Cardiac muscle cell (in vitro differentiated cells and primary cell): ENCODE measurements at places on chromosomes 6 and 20.

DNA sequence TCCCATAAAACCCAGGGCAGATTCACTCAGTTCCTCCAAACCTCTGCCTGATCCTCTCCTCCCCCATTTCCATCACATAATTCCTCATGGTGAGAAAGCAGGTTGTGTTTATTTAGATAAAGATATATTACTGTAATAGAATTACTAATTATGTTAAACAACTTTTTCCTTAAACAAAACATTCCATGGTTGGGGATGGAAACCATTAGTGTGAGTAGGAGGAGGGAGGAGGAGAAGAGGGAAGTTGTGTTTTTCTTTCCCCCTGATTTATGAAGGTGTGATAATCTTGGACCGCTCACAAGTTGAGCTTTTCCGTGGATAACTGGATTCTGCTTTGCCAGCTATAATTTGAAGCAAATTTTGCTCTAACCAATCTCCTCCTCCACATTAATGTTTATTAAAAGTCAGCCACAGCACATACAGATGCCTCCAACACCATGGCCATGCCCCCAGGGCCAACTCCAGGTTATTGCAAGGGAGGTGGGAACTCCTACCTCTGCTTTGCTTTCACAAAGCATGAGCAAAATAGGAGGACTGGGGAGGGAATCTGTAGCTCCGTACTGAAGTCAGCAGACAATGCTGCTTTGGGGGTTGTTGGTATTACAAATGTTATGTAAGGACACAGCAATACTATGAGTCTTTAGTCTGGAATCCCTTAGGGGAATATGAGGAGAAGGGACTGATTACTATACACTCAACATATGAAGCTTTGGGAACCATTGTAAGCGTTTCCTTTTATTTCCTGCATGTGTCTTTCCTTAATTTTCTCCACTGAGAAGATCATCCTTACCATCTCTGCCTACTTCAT, 542.0 kb downstream of the DHX35 start:
- H3K27ac ChIP-seq: no peak overlapping the region
- no peak for DNase-seq
- no peak overlapping the region for H3K4me3 ChIP-seq
- H3K27me3 ChIP-seq: no peaks in the 10 kb centered on the region
- no peaks in the 10 kb centered on the region for H3K36me3 ChIP-seq

DNA sequence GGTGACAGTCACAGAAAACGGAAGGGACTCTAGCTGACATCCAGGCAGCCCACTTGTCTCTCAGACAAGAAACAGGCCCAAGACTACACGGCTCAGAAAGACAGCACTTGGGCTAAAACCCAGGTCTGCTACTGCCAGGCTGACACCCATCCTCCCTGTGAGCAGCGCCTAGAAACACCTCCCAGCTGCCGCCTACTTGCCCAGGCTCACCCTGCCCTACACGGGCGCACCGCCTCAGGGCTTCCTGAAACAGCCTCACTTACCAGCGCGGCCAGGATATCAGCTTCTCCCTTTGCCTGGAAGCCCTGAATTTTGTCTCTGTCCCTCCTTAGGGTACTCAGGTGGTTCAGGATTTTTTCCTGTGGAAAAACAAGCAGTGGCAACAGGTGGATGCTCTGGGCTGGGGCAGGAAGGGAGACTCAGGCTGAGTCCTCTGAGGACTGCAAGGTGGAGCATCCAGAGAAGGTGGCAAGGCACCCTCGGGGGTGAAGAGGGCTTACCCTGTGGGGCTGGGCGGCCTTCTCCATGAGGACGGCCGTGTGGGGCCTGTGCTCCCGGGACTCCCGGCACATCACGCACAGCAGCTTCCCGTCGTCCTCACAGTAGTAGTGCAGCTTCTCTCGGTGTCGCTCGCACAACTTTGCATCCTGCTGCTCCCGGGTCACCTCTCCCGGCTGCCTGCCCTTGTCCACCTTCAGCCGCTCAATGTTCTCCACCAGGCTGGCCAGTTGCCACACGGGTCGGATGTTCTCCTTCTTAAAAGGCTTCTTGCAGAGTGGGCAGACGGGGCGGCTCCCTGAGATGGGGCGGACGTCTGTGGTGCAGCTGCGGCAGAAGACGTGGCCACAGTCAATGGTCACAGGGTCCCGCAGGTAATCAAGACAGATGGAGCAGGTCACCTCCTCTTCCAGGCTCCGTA, 14.8 kb downstream of the TRIM26 start:
- peaks cover 4% of the 10 kb centered on the region for H3K36me3 ChIP-seq
- no peaks in the 10 kb centered on the region for H3K4me1 ChIP-seq
- no peak overlapping the region for H3K27ac ChIP-seq
- DNase-seq: no peak

DNA sequence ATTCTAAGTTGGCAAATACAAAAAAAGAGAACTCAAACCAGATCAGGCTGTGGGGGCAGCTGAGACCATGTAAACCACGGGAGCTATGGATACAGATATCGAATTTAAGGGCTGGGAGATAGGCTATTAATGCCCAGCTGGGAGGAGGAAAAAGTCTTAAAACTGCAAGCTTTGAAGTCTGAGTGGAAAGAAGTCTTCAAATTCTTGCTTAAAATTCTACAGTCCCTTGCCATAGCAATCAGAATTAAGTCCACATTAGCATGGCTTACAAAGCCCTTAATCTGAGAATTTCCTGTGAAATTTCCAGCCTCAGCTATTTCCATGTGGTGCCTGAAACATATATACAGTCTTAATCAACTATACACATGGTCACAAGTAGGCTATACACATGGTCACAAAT, 465.0 kb upstream of the HSF2 start:
- no peaks in the 10 kb centered on the region for H3K27me3 ChIP-seq
- no peak overlapping the region for H3K27ac ChIP-seq
- DNase-seq: no peak
- no peak overlapping the region for H3K4me3 ChIP-seq
- peaks cover 8% of the 10 kb centered on the region for H3K4me1 ChIP-seq
- H3K36me3 ChIP-seq: no peaks in the 10 kb centered on the region

DNA sequence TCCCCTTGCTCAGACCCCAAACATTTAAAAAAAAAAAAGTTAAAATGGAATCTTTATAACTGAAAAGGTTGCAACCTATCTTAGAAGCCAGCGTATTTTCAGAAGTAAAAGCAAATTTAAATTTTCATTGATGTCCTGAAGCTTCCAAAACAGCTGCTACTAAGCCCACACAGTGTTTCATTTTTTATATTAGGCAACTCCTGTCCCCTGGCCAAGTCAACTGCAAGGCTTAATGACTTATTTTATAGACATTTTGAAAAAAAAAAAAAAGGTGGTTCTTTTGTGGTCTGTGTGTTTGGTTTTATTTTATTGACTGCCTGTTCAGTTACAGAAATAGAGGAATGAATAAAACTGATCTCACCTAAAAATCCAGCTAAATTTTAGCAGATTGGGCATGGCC, 13.0 kb downstream of the CFAP61 start:
- H3K27me3 ChIP-seq: peaks cover 3% of the 10 kb centered on the region
- H3K36me3 ChIP-seq: no peaks in the 10 kb centered on the region
- no peak for DNase-seq
- H3K4me3 ChIP-seq: no peak overlapping the region

DNA sequence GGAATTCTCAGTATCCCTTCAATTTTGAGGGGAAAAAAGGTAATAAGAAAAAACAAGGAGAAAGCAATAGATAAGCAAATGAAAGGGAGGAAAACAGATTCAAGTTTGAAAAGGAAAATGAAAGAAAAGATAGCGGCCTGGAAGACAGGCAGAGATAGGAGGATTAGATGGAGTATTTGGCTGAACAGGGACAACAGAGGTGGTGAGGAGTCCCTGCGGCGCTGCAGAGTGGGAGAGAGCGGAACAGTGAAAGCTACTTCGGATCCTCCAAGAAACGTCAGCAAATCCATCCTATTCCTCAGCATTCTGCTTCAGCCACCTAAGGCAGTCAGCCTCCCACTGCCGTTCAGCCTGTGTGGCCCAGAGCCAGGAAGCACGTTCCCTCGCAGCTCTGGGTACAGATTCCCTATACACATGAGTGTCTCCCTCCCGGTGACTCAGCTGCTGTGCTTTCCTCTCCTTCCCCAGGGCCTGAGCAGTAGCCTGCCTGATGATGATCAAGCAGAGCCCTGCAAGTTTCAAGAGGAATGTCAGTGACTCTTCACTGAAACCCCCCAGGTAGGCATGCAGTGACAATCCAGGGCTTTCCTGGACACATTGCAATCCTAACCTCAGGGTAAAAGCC, 43.4 kb upstream of the CDYL start:
- no peaks in the 10 kb centered on the region for H3K27me3 ChIP-seq
- peak; percentile 61 for DNase-seq
- H3K4me1 ChIP-seq: peaks cover 7% of the 10 kb centered on the region
- H3K36me3 ChIP-seq: no peaks in the 10 kb centered on the region
- no peak overlapping the region for H3K27ac ChIP-seq
- no peak overlapping the region for H3K4me3 ChIP-seq

DNA sequence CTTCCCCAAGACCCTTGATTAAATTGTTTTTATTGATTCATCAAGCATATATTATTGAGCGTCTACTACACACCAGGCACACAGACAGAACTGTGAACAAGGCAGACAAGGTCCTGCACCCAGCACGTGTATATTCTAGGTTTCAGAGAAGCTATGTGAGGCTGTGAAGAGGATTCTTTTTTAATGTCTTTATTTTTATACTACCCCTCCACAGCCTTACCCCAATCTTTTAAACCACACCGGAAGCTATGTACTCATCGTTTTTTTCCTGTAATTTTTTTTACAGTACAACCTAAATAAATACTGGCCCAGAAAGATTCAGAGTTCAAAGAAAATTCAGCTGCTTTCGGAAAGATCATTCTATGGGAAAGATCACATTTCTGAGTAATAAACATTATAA, 10.0 kb downstream of the SGK1 start:
- no peak for DNase-seq
- no peak overlapping the region for H3K27ac ChIP-seq

GRCh38 chr6:159493231-159493897, 199.7 kb downstream of the SOD2 start:
- no peak overlapping the region for H3K27ac ChIP-seq
- no peak overlapping the region for H3K4me3 ChIP-seq
- no peaks in the 10 kb centered on the region for H3K4me1 ChIP-seq
- H3K27me3 ChIP-seq: no peaks in the 10 kb centered on the region
- DNase-seq: no peak
- no peaks in the 10 kb centered on the region for H3K36me3 ChIP-seq

DNA sequence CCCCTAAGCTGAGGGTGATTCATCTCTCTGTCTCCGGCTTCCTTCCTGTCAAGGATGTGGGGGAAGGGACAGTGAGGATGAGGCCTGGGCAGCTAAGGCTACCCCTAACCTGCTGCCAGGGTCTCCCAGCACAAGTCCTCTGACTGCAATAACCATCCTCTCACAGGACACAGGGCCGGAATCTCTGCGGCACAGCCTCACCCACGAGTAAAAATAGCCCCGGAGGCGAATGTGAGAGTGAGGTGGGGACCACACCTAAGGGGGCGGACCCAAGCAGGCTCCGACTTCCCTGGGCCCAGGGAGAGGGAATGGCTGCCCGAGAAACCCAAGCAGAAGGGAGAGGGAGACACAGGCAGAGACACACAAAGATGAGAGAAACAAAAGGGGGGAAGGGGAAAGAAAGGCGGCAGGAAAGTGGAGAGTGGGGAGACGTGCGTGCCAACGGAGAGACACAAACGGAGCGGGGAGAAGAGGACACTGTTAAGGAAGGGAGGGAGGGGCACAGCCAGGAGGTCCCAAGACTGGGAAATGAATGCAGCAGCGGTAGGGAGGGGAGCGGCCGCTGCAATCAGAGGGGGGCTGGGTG, 1.4 kb downstream of the CLIC1 start:
- H3K27ac ChIP-seq: peak overlapping the region; percentile 56
- peaks cover 24% of the 10 kb centered on the region for H3K36me3 ChIP-seq
- peak overlapping the region; percentile 61 for H3K4me3 ChIP-seq
- DNase-seq: peak; percentile 64

GRCh38 chr6:14520536-14520935, 403.0 kb downstream of the CD83 start:
- no peaks in the 10 kb centered on the region for H3K36me3 ChIP-seq
- no peak for DNase-seq
- H3K4me1 ChIP-seq: peaks cover 10% of the 10 kb centered on the region
- H3K27me3 ChIP-seq: no peaks in the 10 kb centered on the region
- no peak overlapping the region for H3K4me3 ChIP-seq

DNA sequence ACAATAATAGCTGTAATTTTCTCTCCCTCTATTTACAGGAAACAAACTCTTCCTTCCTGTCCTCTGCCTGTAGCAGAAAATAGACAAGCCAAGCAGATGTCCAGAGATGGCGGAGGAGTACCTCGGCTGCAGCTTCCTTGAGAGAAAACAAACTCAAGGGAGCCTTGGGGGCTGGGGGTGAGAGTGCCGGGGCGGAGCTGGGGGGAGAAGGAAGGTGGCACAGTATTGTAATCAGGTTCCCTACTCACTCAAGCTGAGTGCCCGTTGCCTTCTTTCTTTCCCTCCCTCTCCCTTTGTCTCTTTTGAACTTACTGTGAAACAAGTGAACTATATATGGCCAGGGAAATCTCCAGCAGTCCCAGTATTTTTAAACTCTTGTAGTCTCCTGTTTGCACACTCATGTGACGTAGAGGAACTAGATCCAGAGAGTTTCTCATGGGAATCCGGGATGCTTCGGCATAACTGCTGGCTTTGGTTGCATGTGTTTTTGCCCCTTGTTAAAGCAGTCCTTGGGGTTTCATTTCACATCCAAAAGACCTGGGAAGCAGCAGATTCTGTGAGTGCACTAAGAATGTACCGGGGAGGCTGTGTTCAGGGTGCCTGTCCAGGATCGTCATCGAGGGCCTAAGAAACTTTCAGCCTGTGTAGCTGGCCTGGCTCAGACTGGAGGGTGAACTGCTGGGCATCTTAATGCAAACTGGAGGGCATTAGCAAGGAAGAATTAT, 44.6 kb upstream of the HDDC2 start:
- no peaks in the 10 kb centered on the region for H3K27me3 ChIP-seq
- DNase-seq: no peak
- H3K27ac ChIP-seq: peak overlapping the region; percentile 32
- H3K36me3 ChIP-seq: no peaks in the 10 kb centered on the region

DNA sequence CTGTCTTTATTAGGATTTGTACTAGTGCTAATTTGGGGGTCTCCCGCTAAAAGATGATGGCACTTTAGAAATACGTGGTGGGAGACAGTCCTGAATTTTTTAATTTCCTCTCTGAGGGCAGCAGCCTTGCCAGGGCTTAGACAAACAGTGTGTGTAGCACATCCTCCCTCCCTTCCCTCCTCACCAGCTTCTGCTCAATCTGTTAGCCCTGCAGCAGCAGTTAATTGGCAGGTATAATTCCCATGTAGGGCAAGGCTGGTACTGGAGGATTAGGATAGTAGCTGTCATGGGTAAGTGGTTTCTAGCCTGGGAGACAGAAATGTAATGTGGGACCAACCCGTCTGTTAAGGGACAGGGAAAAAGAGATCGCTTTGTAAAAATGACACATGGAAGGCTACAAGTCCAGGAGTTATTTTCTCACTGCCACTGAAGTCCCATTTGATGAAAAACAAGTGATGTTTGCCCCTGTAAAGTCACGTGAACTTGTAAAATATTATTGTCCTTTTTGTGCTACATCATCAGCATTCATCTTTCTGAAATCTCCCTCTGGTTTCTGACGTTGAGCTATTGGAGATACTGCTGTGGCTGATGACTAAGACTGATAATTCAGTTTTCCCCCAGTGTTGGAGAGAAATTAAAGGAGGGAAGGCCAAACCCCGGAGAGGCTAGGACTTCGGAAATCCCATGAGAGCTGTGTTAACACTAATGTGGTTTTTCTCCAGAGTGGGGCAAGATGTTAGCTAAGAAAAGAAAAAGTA, 40.6 kb downstream of the CTNNBL1 start:
- peak overlapping the region; percentile 10 for H3K27ac ChIP-seq
- DNase-seq: no peak
- no peaks in the 10 kb centered on the region for H3K27me3 ChIP-seq
- H3K4me1 ChIP-seq: peaks cover 36% of the 10 kb centered on the region
- no peak overlapping the region for H3K4me3 ChIP-seq
- H3K36me3 ChIP-seq: no peaks in the 10 kb centered on the region

GRCh38 chr6:90413867-90414266, 117.2 kb upstream of the BACH2 start:
- H3K27me3 ChIP-seq: no peaks in the 10 kb centered on the region
- peaks cover 6% of the 10 kb centered on the region for H3K4me1 ChIP-seq
- H3K27ac ChIP-seq: no peak overlapping the region
- no peak overlapping the region for H3K4me3 ChIP-seq
